ENCODE measurements at places on chromosomes 4 and X. TPM values are rescaled to one million over a fixed set of nuclear protein-coding genes. Genes with fewer than 3 reads are reported as not detected.

DNA sequence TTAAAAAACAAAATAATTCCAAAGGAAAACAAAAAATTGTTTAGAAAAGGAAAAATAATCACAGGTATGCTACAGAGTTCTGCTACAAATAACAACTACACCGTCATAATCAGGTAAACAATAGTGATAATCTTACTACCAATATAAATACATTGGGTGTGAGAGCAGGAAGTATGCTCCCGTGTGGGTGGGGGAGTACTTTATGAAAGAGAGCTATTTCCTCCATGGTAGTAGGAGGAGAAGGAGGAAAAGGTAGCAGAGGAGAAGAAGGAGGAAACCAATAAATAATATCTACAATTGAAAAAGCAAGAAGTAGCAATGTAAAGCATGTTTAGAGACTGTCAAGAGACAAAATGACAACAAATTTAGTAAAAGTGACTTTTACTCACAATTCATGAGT is 35.1 kb downstream of the TEC start:
- H3K27ac ChIP-seq: no peak overlapping the region
- H3K27me3 ChIP-seq: no peaks in the 10 kb centered on the region
- no peak overlapping the region for H3K4me3 ChIP-seq

DNA sequence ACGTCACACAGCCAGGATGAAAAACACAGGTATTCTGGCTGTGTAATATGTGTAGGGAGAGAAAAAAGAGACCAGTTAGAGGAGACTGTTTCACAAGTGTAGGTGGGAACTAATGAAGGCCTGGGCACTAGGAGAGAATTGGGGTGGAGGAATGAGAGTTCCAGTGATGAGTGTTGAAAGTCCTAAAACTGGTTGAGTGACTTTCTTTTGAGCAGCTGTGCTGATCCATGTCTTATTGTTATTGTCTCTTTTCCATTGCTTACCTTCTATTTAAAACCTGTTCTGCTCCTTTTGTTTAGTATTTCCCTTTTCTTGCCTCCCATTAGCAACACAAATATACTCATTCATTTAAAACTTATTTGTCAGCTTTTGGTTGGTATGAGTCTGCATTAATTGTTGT is 88.7 kb downstream of the PDLIM5 start:
- H3K4me3 ChIP-seq: no peak overlapping the region
- H3K27me3 ChIP-seq: no peaks in the 10 kb centered on the region
- no peak overlapping the region for H3K27ac ChIP-seq
- no peaks in the 10 kb centered on the region for H3K36me3 ChIP-seq
- peaks cover under 1% of the 10 kb centered on the region for H3K4me1 ChIP-seq

DNA sequence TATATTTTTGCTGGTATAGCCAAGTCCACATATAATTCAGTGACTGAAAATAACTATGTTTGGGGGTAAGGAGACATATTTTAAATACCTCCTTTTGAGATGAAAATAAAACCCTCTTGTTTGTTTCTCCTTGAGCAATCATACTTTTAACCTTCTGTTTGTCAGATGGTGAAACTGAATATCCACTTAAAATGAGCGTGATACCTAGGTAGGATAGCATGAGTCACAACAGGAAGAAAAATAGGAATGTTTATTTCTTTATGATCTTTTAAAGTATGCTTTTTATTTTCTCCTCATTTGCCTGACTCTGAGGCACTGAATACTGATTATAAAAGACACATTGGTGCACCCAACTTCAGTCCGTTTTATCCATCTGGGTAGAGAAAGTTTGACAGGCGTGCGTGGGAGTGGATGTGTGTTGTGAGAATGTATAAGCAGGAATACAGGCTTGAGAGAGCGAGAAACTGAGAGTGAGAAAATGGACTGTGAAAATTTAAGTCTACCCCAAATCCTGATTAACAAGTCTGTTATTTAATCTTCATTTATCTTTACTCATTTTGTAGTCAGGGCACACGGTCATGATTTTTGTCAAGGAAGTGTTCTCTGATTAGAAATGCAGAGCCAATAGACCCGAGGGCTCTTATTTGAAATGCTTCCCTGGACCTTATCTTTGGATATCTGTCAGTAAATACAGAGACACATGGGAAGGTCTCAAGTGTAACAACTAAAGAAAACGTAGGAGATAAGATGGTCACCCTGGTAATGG is 62.1 kb upstream of the ANTXR2 start:
- H3K4me1 ChIP-seq: peaks cover 26% of the 10 kb centered on the region
- H3K4me3 ChIP-seq: no peak overlapping the region
- DNase-seq: no peak
- peaks cover 6% of the 10 kb centered on the region for H3K27me3 ChIP-seq
- no peaks in the 10 kb centered on the region for H3K36me3 ChIP-seq

DNA sequence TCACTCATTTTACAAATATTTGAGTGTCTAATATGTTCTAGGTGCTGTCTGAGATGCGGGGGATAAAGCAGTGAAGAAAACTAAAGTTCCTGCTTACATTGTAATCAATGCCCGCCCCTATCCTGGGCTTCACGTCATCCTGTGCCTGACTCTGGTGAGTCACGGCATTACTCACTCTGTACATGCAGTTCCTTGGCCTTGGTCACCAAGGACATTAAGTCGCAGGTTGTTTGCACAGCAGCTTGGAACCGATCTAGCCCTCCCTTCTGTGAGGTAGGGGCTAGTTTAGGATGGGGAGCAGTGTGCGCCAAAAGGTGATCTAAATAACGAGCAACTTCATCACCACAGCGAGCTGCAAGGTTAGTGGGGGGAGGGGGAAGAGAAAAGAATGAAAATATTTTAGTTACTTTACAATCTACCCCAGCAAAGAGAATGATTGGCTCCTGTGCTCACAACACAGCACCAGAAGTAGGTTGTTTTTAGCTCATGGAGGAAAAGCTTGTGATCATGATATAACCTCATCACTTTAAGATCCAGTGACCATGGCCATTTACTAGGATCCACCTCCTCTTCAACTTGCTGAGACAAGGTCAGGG is 48.0 kb upstream of the HDAC8 start:
- peaks cover 48% of the 10 kb centered on the region for H3K27me3 ChIP-seq
- peaks cover 35% of the 10 kb centered on the region for H3K4me1 ChIP-seq
- H3K27ac ChIP-seq: peak overlapping the region; percentile 70
- peak overlapping the region; percentile 70 for H3K4me3 ChIP-seq
- peak; percentile 73 for DNase-seq

- peaks cover 7% of the 10 kb centered on the region for H3K36me3 ChIP-seq
- H3K27ac ChIP-seq: no peak overlapping the region
- H3K4me1 ChIP-seq: peaks cover 39% of the 10 kb centered on the region
- no peak for DNase-seq
- no peak overlapping the region for H3K4me3 ChIP-seq
These were observed 50.4 kb downstream of the MCUB start for GRCh38 chr4:109610489-109610888.

DNA sequence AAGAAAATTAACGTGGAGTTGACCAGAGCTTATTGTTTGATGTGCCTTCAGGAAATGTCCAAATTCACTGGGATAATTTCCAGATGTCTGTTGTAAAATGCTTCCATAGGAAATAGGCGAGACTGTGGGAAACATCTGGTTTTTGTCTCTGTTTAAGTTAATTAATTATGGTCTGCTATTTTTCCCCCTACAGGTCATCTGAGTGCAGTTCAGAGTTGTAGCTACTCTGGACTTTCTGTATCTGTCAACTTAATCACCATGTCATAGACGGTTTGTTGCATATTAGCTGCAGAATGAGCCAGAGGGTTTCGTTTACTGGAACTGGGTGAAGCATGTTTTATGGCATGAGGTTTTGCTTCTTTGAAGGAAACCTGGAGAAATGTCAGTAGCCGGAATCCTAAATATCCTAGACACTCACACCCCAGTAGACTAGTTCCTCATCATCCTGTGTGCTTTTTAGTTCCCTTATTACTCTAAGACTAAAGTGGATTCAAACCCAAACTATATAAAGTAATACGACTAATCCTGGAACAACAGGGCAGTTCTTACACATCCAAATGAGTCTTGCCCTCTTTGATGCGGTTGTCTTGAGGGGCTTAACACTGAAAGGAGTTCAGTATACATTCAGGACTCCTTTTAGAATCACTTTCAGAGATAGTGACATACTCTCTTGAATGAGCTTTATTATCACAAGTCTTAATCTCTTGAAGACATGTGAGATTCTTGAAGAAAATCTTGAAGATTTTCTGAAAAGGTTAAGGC is 62.5 kb downstream of the PPEF1 start:
- no peak overlapping the region for H3K4me3 ChIP-seq
- DNase-seq: no peak
- H3K36me3 ChIP-seq: no peaks in the 10 kb centered on the region

DNA sequence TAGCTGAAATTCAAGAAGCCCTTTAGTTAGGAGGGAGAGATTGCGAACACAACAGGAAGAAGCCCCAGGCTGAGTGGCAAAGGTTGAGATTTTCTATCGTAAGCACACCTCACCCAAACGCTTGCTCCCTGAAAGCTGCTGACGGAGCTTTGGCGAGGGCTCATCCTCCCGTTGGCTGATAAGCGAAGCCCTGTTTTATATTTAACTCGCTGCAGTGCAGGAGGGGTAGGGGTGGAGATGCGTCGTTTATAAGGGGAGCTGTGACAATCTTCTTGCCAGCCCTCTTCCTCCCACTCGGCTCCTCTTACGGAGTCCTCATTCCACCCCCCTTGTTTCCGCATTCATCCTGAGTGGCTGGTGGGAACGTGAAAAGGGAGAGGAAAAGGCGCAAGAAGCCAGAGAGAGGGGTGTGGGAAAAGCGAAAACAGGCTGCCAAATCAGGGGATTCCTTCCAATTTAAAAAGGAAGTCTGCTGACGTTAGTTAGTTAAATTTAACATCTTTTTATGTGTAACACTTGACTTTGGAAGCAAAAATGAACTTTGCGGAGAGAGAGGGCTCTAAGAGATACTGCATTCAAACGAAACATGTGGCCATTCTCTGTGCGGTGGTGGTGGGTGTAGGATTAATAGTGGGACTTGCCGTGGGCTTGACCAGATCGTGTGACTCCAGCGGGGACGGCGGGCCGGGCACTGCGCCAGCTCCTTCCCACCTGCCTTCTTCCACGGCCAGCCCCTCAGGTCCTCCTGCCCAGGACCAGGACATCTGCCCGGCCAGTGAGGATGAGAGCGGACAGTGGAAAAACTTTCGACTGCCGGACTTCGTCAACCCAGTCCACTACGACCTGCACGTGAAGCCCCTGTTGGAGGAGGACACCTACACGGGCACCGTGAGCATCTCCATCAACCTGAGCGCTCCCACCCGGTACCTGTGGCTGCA is at the start of gene ENPEP:
TSS of gene ENPEP (plus strand) at position 275 of the 938 bp plus-strand sequence. CDS start at position 535, 260 bp downstream.
- H3K27me3 ChIP-seq: peaks cover 12% of the 10 kb centered on the region
- DNase-seq: no peak
- no peaks in the 10 kb centered on the region for H3K36me3 ChIP-seq
- H3K4me3 ChIP-seq: no peak within 1 kb of the TSS

DNA sequence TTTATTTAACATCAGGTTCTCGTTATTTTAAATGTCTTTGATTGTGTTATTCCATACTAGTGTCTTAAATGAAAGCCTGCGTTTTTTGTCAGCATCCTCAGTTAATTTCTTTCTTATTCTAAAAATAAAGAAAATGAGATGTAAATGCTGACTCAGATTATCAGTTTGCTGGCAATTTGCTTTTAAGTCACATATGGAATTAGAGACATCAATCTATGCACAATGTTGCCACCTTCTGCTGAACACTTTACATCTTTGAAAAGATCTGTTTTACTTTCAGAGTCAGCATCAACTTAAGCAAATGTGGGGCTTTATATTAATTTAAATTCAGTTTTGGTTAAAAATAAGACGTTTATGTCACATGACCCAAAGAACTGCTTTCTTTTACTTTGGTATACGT is 99.2 kb downstream of the ADGRL3 start:
- H3K27ac ChIP-seq: no peak overlapping the region
- no peaks in the 10 kb centered on the region for H3K4me1 ChIP-seq
- H3K36me3 ChIP-seq: no peaks in the 10 kb centered on the region
- no peak for DNase-seq

DNA sequence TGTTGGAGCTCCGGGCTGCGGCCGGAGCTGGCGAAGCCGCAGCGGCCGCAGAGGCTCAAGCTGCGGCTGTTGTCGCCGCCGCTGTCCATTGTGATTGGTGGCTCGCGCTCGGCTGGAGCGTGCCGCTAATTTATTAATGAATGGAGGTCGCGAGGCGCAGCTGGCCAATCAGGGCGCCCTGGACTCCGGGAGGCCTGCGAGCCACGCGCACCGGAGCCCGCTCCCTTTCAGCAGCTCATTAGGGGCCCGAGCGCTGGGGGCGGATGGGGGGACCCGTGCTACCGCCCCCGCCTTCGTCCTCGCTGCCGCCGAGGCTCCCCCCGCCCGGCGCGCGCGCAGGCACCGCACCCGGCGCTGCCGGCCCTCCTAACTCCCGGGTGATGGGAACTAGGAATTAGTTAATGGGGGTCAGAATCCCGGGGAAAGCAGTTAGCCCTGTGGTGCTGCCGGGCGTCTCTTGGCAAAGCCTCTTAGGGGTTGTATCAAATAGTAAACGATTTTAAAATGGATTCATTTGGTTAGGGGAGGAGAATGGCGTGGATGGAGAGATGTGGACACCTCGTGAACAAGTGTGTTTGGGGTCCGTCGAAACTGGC is 589 bp upstream of the NEUROG2 start:
- H3K27me3 ChIP-seq: peaks cover 98% of the 10 kb centered on the region
- peaks cover 67% of the 10 kb centered on the region for H3K4me1 ChIP-seq
- H3K27ac ChIP-seq: no peak overlapping the region
- H3K4me3 ChIP-seq: peak overlapping the region; percentile 98
- peaks cover 6% of the 10 kb centered on the region for H3K36me3 ChIP-seq

GRCh38 chrX:14504960-14505538 is 24.3 kb upstream of the GLRA2 start:
- peaks cover 54% of the 10 kb centered on the region for H3K27me3 ChIP-seq
- H3K27ac ChIP-seq: no peak overlapping the region
- no peak overlapping the region for H3K4me3 ChIP-seq
- DNase-seq: no peak
- no peaks in the 10 kb centered on the region for H3K36me3 ChIP-seq

DNA sequence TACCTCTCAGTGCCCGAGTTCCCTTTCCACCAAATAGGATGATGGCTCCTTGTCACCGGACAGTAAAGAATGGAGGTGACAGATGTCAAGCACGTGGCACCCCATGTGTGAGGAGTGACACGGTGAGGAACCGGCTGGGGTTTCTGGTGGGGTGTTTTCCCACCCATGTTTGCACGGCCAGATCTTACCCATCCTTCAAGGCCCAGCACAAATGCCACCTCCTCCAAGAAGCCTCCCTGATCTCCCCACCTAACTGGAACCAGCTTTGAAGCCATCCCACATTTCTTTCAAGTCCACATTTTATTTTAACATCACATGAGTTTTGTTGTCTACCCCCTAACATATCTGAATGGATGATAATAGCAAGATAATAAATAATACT is 63.0 kb downstream of the WFS1 start:
- no peak overlapping the region for H3K4me3 ChIP-seq
- no peak overlapping the region for H3K27ac ChIP-seq
- H3K36me3 ChIP-seq: no peaks in the 10 kb centered on the region
- peaks cover 38% of the 10 kb centered on the region for H3K27me3 ChIP-seq
- DNase-seq: no peak

GRCh38 chr4:100632163-100632562 is 114.3 kb upstream of the EMCN start:
- no peaks in the 10 kb centered on the region for H3K27me3 ChIP-seq
- H3K4me3 ChIP-seq: no peak overlapping the region
- H3K4me1 ChIP-seq: no peaks in the 10 kb centered on the region
- DNase-seq: no peak

- peaks cover 27% of the 10 kb centered on the region for H3K4me1 ChIP-seq
- no peak overlapping the region for H3K4me3 ChIP-seq
- peaks cover 69% of the 10 kb centered on the region for H3K27me3 ChIP-seq
- peak overlapping the region; percentile 75 for H3K27ac ChIP-seq
- no peak for DNase-seq
These were observed 53.5 kb downstream of the PLAC1 start for GRCh38 chrX:134604701-134605311.

DUX4 gene
- not detected for total RNA-seq

RIPPLY1 gene
- not detected for total RNA-seq

ATP7A gene
- total RNA-seq: 9.9 TPM

ADH1B gene
- not detected for total RNA-seq

ODAPH gene
- total RNA-seq: 0.35 TPM
